PC-9 (cell line): ENCODE measurements at places on chromosomes 11 and 22.

DNA sequence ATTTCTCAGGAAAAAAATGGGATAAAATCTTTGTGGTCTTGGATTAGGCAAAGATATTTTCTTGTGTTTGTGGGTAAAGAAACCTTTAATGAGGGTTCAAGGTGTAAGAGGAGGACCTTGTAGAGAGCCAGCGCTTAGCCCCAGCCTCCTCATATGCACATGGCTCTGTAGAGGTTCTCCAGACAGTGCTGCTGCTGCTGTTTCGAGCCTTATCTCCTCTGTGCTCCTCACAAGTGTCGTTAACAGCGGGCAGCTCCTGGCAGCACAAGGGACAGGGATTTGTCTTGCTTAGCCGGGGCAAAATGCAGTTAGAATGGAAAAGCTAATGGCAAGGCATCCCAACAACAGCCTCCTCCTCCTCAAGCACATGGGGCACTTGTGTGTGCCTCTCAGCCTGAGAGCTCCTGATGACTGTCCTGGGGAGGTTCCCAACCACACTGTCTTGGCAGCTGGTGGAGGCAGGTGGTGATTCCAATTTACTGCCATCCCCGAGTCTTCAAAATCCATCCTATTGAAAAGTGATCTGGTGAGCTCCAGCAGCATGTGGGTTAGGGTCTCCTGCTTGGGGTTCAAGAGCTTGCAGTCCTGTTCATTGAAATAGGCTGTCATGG is 7.6 kb upstream of the MSANTD2 start:
- no peak for DNase-seq

- no peak for DNase-seq
Measured at GRCh38 chr11:105827906-105828305, 194.1 kb downstream of the MSANTD4 start.

DNA sequence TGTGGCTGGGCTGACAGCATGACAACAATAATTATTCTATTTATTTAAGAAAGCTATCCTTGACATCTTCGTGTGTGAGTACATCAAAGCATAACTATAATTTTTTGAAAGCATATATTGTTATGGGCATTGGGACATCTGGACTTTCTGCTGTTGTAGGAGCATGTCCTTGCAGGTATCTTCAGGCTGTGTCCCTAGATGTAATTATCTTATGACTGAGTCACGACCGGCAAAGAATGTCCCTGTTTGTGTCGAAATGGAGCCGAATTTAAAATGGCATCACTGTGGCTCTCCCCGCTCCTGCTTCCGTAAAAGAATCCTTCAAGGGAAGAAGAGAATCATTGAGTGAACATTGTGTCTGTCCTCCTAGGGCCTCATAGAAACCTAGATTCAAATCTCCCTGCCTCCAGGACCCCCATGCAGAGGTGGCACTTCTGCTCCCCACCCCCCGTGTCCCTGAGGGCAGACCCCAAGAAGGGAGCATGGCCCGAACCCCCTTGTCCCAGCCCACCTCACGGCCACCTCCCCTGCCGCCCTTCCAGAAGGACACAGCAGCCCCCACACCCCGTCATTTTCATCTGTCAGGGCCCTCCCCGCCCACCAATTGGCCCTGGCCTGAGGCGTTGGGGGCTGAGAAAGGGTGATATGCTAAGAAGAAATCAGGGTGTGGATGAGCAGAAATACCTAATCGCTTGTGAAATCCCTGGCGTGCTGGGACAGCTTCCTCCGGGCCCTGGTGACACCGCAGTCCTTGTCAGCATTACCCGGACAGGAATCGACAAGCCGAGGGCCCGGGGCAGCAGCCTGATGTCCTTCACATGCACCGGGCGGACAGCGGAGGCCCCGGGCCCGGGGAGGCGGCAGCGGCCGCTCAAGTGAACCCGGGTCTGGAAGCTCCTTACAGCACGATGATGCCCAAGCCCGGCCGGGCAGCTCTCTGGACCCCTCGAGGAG is 48.6 kb upstream of the SLC22A12 start:
- no peak for DNase-seq

DNA sequence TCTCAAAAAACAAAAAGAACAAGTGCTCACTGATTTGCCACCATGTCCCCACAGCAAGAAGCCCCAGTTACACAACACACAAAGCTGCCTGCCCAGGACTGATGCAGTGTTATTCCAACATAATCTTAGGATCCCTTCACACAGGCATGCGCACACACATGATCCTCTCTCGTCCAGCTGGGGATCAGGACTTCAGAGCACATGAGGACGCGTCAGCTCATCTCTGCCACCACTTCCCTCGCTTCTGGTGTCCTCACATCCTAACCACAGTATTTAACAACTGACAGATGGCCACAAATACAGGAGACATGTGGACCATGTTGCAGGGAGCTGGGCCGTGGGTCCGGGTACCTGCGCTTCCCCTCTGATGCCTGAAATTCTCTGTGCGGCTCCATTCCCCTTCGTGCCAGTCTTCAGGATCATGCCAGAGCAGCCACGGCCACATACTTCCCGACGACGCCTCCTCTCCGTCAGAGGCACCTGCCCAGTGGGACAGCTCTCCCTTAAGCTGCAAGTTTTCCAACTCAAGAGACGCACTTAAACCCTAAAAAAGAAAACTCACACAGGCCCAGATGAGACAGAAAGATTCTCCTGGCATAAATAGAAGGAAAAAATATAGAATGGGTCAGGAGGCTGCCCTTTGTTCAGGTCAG is 68.3 kb downstream of the PACSIN2 start:
- DNase-seq = peak; percentile 22

- DNase-seq = no peak
Measured at GRCh38 chr22:12601870-12602779, 2925.9 kb upstream of the OR11H1 start.

- no peak for DNase-seq
Measured at GRCh38 chr11:13745165-13745564, 76.7 kb downstream of the FAR1 start.

GRCh38 chr11:69073469-69073868 is 24.7 kb downstream of the TPCN2 start:
- DNase-seq = no peak

DNA sequence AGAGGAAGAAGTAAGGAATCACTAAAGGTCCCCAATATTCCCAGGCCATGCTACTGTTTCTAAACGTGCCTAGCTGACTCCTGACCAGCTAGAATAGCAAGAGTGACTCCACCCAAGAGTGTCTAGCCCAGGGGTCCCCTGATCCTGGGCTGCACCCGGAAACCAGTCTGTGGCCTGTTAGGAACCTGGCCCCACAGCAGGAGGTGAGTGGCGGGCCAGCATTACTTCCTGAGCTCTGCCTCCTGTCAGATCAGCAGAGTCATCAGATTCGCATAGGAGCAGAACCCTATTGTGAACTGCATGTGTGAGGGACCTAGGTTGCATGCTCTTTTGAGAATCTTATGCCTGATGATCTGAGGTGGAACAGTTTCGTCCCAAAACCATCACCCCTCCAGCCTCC is 2.0 kb downstream of the MMP20 start:
- DNase-seq = no peak

GRCh38 chr11:44083906-44084305 is 11.6 kb upstream of the EXT2 start:
- DNase-seq = no peak

- no peak for DNase-seq
Measured at GRCh38 chr22:47417699-47418098, 655.2 kb downstream of the TBC1D22A start.

DNA sequence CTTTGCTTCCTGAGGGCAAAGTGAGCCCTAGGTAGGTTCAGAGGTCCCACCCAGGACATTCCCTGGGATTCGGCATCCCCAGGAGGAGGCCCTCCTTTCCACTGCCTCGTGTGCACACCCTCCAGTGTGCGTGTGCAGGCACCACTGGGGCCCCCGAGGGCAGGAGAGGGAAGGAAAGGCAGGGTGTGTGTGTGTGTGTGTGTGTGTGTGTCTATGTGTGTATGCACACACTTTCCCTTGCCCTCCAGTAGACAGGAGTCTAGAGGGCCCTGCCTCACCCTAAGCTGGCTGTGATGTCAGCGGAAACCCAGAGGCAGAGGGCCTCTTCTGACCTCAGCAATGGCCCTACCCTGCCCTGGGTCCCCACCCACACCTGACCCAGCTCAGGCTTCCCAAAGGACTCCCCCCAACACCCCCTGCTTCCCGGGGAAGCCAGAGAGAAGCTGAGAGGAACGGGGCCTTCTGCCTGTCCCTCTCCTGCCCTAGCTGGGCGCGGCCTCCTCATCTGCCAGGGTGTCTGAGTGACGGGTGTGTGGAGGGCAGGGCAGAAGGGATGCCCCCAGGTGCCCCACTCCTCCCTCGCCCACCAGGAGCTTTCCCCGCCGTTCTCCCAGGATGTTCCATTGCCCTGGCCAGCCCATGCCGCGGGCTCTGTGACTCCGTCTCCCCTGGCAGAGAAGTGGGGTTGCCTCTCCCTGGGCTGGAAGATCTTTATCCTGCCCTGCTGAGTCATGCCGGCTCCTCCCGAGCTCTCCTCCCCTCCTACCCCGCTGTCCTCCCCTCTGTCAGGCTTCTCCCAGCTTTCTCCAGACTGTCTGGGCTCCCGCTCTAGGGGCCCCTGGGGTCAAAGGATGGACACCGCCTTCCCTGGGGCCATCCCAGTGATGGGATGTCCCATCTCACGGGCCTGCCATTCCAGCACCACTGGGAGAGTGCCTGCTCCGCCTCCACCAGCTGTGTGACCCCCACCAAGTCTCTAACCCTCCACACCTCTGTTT is 6.0 kb upstream of the CLCF1 start:
- DNase-seq = peak; percentile 79

DNA sequence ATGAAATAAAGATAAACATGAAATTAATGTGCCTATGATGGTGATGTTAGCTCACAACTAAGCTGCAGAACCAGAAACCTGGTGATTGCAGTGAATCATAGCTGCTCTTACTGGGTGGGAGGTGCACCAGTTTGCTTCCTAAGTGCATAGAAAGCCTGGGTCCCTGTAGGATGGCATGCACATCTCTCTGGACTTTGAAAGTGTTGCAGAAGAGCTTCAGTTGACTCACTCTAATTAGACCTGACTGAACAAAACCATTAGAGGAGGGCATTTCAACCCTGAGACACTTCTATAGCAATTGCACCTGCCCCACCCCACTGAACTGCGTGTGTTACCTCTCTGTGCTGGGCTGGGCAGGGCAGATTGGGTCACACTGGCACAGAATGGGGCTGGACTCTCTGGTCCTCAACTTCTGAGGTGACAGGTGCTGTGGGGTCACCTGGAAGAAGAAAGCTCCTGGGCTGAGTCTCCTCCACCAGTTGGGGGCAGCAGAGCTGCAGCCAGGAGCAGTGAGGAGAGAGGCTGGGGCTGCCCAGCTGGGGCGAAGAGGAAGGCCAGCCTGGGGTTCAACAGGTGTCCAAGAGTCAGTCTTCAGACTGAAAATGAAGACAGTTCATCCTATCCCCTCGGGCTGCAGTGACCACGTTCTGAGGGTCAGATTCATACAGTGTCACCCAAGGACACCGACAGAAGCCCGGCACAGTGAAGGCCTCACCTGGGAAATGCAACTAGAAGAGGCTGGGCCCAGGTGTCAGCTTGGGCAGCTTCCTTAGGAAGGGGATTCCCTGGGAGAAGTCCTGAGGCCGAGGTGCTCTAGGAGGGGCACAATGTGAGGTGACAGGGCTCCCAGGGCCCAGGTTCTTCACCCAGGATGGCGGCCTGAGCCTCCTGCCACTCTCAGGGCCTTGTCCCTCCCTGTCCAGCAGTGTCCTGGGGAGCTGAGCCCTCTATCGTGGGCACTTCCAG is 58.1 kb downstream of the GGTLC2 start:
- no peak for DNase-seq

DNA sequence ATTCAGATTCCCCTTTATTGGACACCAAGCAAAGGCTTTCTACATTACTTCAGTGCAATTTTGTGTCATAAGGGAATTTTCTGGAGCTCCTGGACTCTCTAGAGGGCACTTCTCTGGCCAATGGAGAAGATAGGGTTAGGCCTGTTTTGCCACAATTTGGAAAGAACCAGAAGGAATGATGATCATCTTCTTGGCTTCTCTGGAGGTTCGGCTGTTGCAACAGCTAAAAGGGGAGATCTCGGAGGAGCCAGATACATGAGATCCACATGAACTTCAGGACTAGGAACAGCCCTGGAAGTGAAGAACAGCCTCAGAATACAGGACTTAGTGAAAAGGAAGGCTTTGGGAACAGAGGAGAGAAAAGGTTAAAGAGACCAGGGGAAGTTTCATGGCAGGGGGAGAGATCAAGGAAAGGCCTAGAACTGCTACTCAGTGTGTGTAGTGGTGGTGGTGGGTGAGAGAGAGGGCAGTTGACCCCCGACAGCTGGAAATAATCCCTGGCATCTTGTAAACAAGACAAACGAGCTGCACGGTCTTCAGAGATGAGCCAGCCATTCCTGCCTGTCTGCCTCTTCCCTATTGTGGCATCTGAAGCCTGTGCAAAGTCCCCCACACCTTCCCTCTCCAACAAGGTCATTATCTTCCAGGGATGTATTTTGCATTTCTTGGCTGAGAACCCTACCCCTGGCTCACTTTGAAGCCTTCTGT is 83.8 kb downstream of the CCDC81 start:
- DNase-seq = no peak

DNA sequence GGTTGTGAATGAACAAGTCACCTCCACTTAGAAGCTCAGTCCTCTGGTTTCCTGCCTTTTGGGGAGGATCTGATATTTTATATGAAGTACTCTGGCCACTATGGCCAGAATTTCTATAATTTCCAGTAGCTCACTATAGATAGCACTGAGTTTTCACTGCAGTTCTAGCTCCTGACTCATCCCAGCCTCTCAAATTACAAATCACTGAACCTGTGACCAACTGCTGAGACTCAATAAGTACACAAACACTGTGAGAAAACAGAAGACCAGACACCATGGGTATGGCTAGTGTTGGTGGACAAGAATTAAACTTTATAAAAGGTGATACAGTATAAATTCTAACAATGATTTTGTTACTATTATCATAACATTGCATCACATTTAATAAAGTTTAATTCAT is 47.1 kb upstream of the UCP3 start:
- DNase-seq = no peak

- DNase-seq = no peak
Measured at GRCh38 chr11:130220311-130221035, 60.9 kb downstream of the ST14 start.

DNA sequence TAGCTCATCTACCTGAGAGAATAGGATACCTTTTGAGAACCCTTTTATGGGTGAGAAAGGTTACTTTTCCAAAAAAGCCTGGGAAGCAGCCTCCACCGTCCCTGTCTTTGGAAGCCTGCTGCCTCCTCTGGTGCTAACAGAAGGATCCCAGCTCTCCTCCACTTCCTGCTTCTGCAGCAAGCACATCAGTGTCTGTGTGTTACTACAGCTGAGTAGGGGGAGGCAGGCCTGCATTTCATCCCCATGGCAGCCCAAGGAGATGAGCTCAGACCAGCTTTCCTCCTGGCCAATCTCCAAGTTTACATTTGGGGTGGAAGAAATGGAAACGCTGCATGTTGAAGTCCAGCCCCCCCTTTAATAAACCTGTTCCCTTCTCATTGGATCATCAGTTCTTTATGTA is 7.4 kb upstream of the CCDC34 start:
- no peak for DNase-seq
